ENCODE measurements at places on chromosomes 7 and 10.

- DNase-seq = no peak
Observed at GRCh38 chr7:43004082-43004481, 71.9 kb downstream of the MRPL32 start.

- DNase-seq = no peak
Observed at GRCh38 chr7:158029509-158029908, 558.1 kb downstream of the PTPRN2 start.

DNA sequence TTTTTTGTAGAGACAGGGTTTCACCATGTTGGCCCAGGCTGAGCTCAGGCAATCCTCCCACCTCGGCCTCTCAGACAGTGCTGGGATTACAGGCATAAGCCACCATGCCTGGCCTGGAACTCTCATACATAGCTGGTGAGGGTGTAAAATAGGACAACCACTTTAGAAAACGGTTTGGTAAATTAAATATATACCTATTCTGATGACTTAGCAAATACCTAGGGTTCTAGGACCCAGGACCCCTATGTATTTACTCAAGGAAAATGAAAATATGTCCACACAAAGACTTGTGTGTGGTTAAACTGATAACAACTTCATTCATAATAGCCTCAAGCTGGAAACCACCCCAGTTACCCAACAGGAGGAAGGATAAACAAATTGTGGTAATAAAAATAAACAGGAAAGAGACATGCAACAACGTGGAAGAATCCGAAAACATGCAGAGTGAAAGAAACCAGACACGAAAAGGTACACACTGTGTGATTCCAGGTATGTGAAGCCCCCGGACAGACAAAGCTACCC, 52.7 kb downstream of the CARD11 start:
- DNase-seq = no peak

DNA sequence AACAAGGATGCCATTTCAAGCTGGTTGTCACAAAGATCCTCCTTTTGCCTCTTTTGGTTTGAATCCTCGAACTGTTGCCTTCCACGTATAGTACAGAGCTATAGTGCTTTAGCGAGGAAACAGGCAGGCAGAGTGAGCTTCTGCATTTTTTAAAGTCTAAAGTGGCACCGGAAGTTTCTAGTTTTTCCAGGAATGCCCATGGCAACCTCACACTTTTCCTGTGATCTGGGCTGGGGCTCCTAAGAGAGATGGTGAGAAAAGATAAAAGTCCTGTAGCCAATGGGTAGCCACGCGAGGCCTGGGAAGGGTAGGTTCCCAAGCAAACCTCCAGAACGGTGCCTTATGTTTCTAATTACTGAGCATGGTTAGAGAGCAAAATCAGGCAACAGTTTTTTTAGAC, 76.7 kb downstream of the CALD1 start:
- no peak for DNase-seq

DNA sequence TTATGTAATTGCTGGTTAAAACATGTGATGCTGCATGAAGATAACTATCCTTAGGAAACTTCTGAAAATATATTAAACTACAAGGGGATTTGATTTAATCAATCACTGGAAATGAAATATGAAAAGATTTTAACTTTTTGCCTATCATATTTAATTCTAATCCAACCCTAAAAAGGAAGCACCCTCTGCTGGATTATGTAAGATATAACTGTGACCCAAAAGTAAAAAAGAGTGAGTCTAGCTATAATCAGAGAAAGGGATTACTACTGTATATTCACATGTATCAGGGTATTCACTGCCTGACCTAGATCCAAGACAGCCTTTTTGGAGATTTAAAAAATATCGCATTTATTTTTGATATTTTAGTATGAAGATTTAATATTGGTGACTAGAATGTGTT, 295.5 kb downstream of the MDFIC start:
- no peak for DNase-seq

GRCh38 chr10:62528441-62528840, 154.3 kb downstream of the ZNF365 start:
- DNase-seq = peak; percentile 73

- DNase-seq = peak; percentile 20
Observed at GRCh38 chr10:65891073-65891981, 1034.5 kb upstream of the LRRTM3 start.

- no peak for DNase-seq
Observed at GRCh38 chr7:158353606-158354570, 233.7 kb downstream of the PTPRN2 start.

DNA sequence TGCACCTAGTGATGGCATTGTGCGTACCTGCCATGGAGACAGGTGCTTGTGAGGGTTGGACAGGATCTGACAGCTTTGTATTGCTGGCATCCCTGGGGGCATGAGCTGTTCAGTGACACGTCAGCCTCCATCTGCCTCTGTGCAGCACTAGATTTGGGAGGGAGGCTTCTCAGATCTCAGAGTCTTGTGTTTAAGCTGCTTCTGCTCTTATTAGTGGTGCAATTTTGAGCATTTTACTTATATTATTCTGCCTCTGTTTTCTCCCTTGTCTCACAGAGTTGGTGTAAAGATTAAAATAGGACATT, 5.1 kb downstream of the ARHGAP22 start:
- DNase-seq = no peak

- DNase-seq = peak; percentile 6
Observed at GRCh38 chr10:103510791-103511752, 17.6 kb downstream of the NEURL1 start.

DNA sequence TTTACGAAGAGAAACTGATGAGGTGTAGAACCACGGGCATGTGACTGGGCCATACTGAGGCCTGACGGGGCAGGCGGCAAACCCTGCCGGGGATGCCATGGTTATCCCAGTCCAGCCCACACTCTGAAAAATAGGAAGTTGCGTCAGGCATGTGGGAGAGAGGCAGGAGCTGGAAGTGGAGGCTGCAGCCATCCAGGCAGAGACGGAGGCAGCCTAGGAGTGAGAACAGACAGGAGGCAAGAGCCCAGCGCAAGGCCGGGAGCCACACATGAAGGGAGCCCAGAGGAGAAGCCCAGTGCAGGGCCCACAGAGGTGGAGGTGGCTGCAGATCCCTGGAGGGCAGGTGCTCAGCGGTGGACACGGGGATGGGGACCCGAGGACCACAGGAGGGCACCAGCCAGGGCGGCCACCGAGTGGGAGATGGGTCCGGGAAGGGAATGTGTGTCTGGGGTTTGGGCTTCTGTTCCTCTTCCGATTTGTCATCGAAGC, 175.2 kb upstream of the PPP2R2D start:
- no peak for DNase-seq

DNA sequence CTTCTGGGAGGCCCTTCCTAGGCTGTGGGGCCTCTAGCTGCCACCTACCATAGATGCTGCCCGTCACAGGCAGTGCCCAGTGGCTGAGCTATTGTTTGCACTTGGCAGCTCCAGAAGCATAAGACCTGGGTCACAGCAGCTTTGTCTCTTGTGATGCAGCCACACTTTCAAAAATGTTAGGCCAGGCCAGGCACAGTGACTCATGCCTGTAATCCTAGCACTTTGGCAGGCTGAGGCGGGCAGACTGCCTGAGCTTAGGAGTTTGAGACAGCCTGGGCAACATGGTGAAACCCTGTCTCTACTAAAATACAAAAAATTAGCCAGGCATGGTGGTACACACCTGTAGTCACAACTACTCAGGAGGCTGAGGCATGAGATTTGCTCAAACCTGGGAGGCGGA, 9.5 kb upstream of the KAZALD1 start:
- DNase-seq = no peak

GRCh38 chr7:116687801-116688201, 15.8 kb downstream of the MET start:
- DNase-seq = no peak

DNA sequence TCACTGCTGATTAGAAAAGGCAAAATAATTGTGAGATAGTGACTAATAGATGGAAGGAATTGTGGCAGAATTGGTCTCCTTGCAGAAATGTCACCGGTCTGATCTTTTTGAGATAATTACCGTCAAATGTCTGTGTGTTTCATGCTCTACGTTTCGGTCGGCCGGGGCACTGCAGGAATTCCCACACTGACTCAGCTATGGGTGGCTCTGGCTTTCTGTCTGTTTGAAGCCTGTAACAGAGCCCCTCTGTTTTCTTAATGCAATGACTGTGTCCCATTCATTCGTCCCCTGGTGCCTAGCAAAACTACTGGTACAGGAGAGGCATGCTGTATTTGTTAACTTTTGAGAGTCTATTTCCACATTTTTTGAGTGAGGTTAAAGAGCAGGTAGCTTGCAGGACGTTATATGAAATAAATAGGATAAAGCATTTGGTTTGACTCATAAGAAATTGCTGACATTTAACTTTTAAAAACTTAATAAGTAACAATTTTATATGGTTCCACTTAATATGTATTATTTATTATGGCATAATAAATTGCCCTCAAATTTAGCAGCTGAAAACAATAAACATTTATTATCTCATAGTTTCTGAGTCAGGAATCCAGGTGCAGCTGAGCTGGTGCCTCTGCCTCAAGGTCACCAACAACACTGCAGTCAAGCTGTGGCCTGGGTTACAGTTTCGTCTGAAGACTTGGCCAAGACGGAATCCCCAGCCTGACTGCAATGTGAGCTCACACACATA, 53.3 kb upstream of the CTBP2 start:
- no peak for DNase-seq

GRCh38 chr10:35452171-35452570, 115.9 kb downstream of the CCNY start:
- DNase-seq = no peak

GRCh38 chr10:50613150-50613549, 10.6 kb downstream of the SGMS1 start:
- peak; percentile 30 for DNase-seq

GRCh38 chr7:15680446-15680845, 6.0 kb downstream of the MEOX2 start:
- DNase-seq = no peak

- DNase-seq = no peak
Observed at GRCh38 chr10:117638200-117638599, 95.7 kb downstream of the EMX2 start.

DNA sequence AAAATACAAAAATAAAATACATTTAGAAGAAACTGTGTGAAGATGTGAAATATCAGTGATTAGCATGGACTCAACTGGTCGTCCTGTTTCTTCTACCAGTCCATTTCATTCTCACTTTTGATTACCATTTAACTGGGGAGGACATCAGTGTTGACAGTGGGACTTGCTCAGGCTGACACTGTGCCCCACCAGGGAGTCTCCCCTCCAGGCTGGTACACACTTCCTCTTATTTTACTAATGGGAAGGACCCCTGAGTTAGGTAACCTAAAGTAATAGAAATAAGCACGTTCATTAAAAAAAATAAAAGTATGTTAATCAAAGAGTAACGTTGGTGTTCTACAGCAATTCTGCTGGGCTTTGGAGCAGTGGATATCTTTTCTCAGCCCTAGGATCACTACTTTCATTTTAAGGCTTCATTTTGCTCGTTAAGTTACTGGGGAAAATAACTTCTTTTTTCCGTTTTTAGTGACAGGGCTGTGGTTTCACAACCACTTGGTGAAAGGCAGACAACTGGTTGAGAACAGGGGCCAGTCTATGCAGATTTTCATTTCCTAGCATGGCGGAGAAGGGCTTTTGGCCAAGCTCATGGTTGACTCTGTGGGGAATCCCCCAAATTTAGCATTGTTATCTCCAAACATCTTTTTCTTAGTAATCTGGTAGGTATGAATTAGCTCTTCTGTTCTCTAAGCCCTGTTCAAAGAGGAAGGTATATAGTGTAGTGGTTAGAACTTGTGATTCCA, 2.1 kb downstream of the SNX10 start:
- peak; percentile 71 for DNase-seq

DNA sequence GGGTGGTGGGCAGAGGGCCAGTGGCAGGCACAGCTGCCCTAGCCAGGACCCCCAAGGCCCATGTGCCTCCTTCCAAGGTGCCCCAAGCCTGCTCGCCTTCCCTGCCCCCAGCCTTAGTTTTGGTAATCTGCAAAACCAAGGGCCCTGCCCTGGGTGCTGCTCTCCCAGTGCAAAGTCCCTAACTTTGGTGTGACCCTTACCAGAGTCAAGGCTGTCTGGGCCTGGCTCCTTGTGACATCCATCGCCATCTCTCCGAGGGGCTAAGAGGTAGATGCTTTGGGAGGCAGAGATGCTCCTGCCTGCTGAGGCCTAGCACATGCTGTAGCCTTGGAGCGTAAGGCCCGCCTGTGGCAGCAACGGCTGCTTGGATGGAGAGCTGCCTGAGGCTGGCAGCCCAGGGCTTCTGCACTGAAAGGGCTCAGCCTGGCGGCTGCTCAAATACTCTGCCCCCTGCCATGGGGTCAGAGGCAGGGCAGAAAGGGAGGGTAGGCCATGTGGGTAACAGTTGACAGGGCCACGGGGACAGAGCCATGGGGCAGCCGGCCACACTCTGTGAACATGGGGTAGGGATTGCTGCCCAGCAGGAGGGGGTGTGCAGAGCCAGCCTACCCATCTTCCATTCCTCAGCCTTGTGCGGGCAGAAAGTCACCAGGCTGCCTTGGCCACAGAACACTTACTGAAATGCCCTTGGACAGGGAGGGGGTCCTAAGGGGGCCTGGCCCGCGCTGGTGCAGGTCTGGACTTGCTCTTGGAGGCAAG, 17.9 kb upstream of the MYL7 start:
- no peak for DNase-seq

DNA sequence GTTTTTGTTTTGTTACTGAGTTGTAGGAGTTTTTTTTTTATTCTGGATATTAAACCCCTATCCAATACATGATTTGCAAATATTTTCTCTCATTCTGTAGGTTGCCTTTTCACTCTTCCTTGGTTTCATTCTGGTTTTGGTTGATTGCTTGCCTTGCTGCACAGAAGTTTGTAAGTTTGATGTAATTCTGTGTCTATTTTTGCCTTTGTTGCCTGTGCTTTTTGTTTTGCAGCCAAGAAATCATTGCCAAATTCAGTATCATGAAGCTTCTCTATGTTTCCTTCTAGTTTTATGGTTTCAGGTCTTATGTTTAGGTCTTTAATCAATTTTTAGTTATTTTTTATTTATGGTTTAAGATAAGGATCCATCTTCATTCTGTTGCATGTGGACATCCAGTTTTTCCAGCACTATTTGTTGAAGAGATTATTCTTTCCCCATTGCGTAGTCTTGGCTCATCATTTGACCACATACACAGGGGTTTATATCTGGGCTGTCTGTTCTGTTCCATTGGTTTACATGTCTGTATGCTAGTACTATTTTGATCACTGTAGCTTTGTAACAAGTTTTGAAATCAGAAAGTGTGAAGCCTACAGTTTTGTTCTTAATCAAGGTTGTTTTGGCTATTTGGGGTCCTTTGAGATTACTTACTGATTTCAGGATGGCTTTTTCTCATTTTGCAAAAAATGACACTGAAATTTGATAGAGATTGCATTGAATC, 26.4 kb downstream of the BMPR1A start:
- DNase-seq = peak; percentile 23

- no peak for DNase-seq
Observed at GRCh38 chr10:11712744-11713143, 29.4 kb upstream of the ECHDC3 start.

DNA sequence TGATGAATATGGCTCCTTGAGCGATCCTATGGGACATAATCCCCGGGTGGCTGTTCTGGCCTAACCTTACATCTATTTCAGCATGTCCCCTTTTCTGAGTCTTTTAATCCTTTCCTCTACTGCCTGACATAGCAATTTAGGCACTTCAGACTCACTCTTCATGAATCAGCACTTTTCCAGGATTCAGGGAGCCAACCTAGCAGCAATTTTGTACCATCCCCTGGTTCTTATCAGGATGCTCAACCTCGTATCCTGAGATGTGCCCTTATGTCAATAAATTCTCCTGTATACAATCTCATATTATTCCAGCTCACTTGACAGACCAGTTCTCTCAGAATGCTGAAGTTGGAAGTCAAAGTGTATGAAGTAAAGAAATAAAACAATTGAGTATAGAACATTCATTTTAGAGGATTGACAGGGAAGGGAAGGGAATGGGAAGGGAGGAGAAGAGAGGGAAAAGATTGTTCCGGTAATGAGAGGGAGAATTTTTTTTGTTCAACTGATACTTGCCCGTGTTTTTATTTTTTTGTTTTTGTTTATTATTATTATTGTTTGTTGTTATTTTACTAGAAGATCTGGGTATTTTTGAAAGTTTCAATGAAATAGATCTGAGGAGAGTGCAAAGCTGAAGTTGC, 8.2 kb upstream of the ZC3HAV1 start:
- DNase-seq = no peak
